ENCODE measurements at places on chromosomes 5 and 9. TPM values are rescaled to one million over a fixed set of nuclear protein-coding genes. Genes with fewer than 3 reads are reported as not detected.

The LCN10 gene
- 12.3 TPM for total RNA-seq

DNA sequence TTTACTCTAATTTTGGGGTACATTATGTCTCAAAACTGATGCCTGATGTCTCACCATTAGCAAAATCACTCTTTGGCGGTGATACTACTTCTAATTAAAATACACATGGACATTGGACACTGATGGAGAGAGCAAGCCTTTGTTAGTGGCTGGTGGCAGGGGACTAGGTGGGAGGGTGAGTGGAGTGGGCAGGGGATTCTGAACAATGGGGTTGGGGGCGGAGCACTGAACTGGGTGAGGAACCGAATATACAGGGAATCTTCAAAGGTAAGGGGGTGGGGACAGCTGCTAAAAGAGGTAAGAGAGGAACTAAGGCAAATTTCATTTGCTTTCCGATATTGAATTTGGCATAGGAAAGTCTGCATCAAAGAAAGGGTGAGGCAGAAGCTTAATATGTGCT, 88.8 kb downstream of the CARTPT start:
- no peak overlapping the region for H3K4me3 ChIP-seq
- H3K36me3 ChIP-seq: no peaks in the 10 kb centered on the region
- H3K27me3 ChIP-seq: no peaks in the 10 kb centered on the region
- no peak for DNase-seq
- no peak overlapping the region for H3K27ac ChIP-seq
- H3K4me1 ChIP-seq: no peaks in the 10 kb centered on the region

- H3K36me3 ChIP-seq: peaks cover 3% of the 10 kb centered on the region
- no peaks in the 10 kb centered on the region for H3K4me1 ChIP-seq
- peak overlapping the region; percentile 91 for H3K4me3 ChIP-seq
- DNase-seq: no peak
- peak overlapping the region; percentile 92 for H3K27ac ChIP-seq
These were observed 315 bp downstream of the PIK3R1 start for GRCh38 chr5:68215898-68216244.

GRCh38 chr9:94852373-94852772, 125.9 kb downstream of the AOPEP start:
- no peak overlapping the region for H3K27ac ChIP-seq
- peaks cover 3% of the 10 kb centered on the region for H3K36me3 ChIP-seq
- H3K4me3 ChIP-seq: no peak overlapping the region
- no peak for DNase-seq
- no peaks in the 10 kb centered on the region for H3K27me3 ChIP-seq
- H3K4me1 ChIP-seq: no peaks in the 10 kb centered on the region

GRCh38 chr5:6202149-6202967, 176.0 kb downstream of the MED10 start:
- H3K36me3 ChIP-seq: no peaks in the 10 kb centered on the region
- H3K4me3 ChIP-seq: no peak overlapping the region
- H3K4me1 ChIP-seq: no peaks in the 10 kb centered on the region

DNA sequence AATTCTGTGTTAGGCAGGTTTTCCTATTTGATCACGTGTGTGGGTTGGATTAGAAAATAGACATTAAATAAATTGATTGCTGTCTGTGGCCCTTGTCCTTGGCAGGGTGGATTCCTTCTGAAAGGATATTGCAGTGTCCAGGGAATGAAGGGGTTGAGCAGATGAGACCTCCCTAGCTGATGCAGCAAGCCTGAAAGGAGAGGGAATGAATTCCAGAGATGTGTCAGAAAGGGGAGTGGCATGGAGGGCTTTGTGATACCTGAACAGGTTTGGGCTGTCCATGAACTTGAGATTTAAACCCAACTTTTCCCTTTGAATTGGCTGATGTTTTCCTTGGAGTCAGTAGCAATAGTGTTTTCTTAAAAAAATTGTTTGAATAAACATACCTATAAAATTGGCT, 66.8 kb downstream of the ADCY2 start:
- H3K27me3 ChIP-seq: no peaks in the 10 kb centered on the region
- no peaks in the 10 kb centered on the region for H3K4me1 ChIP-seq
- H3K4me3 ChIP-seq: no peak overlapping the region
- DNase-seq: no peak
- no peak overlapping the region for H3K27ac ChIP-seq
- no peaks in the 10 kb centered on the region for H3K36me3 ChIP-seq

GRCh38 chr5:50947906-50948683, 281.7 kb downstream of the PARP8 start:
- H3K27me3 ChIP-seq: no peaks in the 10 kb centered on the region
- H3K36me3 ChIP-seq: no peaks in the 10 kb centered on the region
- DNase-seq: peak; percentile 22
- no peak overlapping the region for H3K27ac ChIP-seq

DNA sequence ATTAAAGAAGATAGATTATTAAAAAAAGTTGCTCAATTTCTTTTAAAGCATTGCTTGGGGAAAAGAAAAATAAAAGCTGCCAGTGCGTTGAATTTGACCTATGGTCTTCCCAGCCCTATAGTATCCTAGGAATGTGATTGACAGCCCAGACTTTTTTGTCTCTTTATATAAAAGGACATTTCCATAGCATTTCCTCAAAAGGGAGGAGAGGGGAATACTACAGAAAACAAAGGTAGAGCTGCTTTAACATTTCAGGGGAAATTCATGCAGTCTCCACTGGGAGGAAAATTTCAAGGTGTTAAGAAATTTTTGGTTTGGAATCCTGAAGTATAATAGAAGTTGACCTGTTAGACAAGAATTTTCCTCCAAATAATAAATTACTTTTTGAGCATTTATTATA, 17.9 kb upstream of the GPR151 start:
- H3K36me3 ChIP-seq: no peaks in the 10 kb centered on the region
- no peaks in the 10 kb centered on the region for H3K27me3 ChIP-seq
- no peaks in the 10 kb centered on the region for H3K4me1 ChIP-seq
- no peak overlapping the region for H3K27ac ChIP-seq
- no peak overlapping the region for H3K4me3 ChIP-seq

DNA sequence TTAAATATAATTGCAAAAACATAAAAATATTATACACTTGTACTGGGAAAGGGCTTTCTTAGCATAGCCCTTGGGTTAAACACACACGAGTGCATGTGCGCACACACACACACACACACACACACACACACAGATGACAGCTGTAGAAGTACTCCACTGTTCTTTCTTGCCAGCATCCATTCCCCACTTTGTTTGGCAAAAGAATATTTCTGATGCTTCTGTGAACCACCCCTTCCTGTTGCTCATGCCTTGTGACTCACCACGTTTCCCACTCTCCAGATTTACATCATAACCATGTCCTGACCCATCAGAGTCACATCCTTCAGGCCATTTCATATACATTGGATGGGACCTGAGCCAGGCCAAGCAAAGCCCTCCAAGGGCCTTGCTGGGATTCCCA, 280.1 kb downstream of the DNAH5 start:
- H3K27ac ChIP-seq: no peak overlapping the region
- H3K4me1 ChIP-seq: no peaks in the 10 kb centered on the region
- no peaks in the 10 kb centered on the region for H3K36me3 ChIP-seq
- no peaks in the 10 kb centered on the region for H3K27me3 ChIP-seq
- no peak overlapping the region for H3K4me3 ChIP-seq

- no peaks in the 10 kb centered on the region for H3K27me3 ChIP-seq
- no peaks in the 10 kb centered on the region for H3K4me1 ChIP-seq
- H3K27ac ChIP-seq: no peak overlapping the region
- H3K36me3 ChIP-seq: no peaks in the 10 kb centered on the region
- no peak for DNase-seq
- H3K4me3 ChIP-seq: no peak overlapping the region
These were observed 266.3 kb downstream of the TLR4 start for GRCh38 chr9:117970276-117971050.

- peak overlapping the region; percentile 6 for H3K27ac ChIP-seq
- H3K36me3 ChIP-seq: no peaks in the 10 kb centered on the region
- H3K4me3 ChIP-seq: no peak overlapping the region
- no peaks in the 10 kb centered on the region for H3K27me3 ChIP-seq
- peaks cover 7% of the 10 kb centered on the region for H3K4me1 ChIP-seq
- DNase-seq: peak; percentile 47
These were observed 142.5 kb downstream of the GABRB2 start for GRCh38 chr5:161403996-161404395.

DNA sequence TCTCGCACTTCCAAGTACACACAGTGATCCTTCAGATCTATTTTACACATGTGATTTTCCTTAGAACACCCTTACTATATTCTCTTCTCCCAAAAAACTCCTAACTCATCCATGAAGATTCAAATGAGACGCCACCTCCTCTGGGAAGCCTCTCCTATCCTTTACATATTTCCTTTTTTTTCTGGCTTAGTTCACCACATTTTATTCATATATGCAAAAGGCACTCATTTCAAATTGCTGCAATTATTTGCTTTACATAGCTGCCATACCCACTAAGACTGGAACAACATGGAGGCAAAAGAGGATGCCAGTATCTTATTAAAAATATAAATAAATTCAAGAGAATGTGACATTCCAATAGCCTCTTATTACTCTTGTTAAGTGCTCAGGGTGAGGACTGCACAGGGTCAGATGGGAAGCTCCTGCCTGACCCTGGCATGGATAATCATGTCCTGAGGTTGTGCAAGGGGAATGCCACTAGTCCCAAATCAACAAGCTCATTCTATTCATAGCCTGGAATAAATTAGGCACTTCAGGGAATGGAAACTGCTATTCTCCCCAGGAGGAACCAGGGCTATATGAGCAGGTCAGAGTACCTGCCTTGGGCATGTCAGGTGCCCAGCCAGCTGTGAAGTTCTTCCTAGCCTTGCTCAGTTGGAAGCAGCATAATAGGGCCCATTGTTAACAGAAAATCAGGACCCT, 262.9 kb downstream of the FBXL17 start:
- no peaks in the 10 kb centered on the region for H3K4me1 ChIP-seq

DNA sequence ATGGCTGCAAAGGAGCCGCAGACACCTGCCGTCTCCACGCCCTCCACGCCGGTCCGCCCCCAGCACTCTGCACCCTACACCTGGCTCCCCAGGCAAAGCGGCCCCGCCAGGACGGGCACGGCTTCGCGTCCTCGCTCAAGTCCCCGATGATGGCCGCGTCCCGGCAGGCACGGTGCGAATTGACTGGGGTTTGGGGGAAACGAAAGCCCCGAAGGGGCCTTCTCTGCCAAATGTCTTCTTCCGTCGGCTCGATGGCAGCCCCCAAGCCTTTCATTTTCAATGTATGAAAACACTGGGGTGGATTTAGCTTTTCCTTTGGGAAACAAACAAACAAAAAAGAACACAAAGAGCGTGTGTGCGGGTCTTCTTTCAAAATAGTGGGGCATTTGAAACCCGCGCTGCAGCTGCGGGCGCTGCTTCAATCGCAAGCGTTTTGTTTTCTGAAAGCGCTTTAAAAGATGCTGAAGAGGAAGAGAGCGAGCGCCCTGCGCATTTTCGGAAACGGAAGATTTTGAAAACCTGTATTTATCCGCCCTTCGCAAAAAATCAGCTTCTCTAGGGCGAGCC, 160.0 kb downstream of the RMI1 start:
- peaks cover 13% of the 10 kb centered on the region for H3K27me3 ChIP-seq
- H3K27ac ChIP-seq: peak overlapping the region; percentile 39
- peak overlapping the region; percentile 56 for H3K4me3 ChIP-seq
- H3K36me3 ChIP-seq: no peaks in the 10 kb centered on the region
- peak; percentile 60 for DNase-seq
- H3K4me1 ChIP-seq: peaks cover 14% of the 10 kb centered on the region

GRCh38 chr5:132099076-132099748, 25.6 kb downstream of the CSF2 start:
- no peak for DNase-seq
- H3K4me1 ChIP-seq: peaks cover 23% of the 10 kb centered on the region
- H3K27me3 ChIP-seq: no peaks in the 10 kb centered on the region
- H3K4me3 ChIP-seq: no peak overlapping the region

DNA sequence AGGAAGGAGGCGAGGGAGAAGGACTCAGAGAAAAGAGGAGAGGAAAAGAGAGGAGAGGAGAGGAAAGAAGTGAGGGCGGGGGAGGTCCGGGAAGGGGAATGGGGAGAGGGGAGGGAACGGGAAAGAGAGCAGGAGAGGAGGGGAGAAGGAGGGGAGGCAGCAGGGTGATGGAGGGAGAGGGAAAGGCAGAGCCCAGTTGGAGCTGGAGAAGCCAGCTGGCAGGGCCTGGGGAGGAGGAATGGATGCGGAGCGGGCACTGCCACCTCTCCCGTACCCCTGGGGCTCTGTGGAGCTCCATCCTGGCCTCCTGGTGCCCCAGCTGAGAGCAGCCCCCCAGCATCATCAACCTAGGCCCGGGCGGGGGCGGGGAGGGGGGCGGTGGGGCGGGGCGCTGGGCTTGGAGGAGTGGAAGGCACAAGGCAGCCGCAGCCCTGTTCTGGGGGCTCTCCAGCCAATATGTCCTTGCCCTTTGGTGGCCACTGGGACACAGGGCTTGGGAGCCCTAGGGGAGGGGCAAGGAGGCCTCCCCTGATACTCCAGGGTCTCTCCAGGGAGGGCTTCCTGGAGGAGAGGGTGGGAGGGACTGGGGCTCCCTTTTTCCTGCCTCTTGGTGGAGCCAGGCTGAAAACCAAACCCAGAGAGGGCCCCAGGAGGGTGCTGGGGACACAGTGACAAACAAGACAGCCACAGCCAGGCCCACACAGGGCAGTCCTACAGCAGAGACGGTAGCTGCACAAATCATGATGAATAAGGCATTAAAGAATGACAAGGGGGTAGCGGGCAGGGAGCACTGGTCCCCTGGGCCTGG, 123.7 kb downstream of the C9orf50 start:
- H3K27me3 ChIP-seq: no peaks in the 10 kb centered on the region
- H3K4me1 ChIP-seq: peaks cover 63% of the 10 kb centered on the region
- H3K27ac ChIP-seq: peak overlapping the region; percentile 97
- H3K4me3 ChIP-seq: peak overlapping the region; percentile 59

GRCh38 chr9:4743131-4743875, 2.3 kb upstream of the AK3 start:
- peaks cover 10% of the 10 kb centered on the region for H3K4me1 ChIP-seq
- no peak overlapping the region for H3K27ac ChIP-seq
- DNase-seq: no peak
- H3K36me3 ChIP-seq: no peaks in the 10 kb centered on the region
- no peaks in the 10 kb centered on the region for H3K27me3 ChIP-seq

DNA sequence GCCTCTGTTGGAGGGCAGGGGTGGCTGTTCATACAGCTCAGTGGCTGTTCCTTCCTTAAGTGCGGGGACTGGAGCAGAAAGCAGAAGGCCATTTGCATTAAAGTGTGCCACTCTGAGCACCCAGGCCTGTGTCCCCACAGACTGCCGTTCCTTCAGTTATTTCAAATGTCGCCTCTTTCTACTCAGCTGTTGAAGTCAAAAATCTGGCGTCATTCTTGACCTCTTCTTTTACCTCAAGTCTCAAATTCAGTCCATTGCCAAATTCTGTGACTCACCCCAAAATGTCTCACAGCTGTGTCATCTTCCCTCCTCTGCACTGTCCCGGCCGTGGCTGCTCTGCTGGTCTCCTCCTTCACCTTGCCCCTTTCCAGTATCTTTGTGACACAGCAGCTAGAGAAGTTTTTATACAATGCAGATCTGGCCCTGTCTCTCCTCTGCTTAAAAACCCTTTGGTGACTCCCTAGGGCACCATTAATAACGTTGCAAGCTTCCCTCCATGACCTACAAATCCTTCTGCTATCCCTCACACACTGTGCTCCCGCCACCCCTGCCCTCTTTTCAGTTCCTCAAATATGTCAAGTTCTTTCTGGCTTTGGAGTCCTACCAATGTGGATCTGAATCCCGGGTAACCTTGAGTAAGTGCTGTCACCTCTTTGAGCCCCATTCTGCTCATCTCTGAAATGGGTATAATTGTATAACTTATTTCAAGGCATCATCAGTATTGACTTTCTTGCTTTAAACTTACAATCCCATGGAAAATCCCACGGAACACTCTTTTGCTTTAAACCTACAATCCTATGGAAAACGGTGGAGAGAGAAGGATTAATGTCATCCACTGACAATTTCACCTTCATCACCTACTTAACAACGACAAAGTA, 98.3 kb upstream of the BOD1 start:
- H3K4me1 ChIP-seq: peaks cover 4% of the 10 kb centered on the region
- no peaks in the 10 kb centered on the region for H3K36me3 ChIP-seq
- no peaks in the 10 kb centered on the region for H3K27me3 ChIP-seq
- peak; percentile 50 for DNase-seq
- H3K4me3 ChIP-seq: no peak overlapping the region
